ENCODE measurements at places on chromosomes 5 and 9.

DNA sequence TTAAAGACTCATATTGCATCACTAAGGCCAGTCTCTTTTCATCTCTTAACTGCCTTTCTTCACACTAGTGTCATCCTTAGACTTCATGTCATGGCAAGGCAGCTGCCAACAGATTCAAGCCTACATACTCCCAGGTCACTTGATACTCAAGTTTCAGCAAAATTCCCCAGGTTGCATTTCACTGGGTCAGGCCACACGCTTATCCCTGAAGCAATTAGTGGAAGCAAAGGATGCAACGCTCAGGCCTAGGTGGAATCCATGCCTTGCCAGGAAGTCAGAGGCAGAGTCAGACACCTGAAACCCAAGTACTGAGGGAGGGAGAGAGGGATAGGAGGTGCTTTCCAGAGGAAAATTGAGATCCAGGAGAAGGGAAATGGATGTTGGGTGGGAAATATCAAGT is 28.9 kb downstream of the YIPF5 start:
- no peak for DNase-seq
- H3K4me3 ChIP-seq = no peak overlapping the region
- H3K36me3 ChIP-seq = no peaks in the 10 kb centered on the region
- no peaks in the 10 kb centered on the region for H3K4me1 ChIP-seq
- no peak overlapping the region for H3K27ac ChIP-seq

DNA sequence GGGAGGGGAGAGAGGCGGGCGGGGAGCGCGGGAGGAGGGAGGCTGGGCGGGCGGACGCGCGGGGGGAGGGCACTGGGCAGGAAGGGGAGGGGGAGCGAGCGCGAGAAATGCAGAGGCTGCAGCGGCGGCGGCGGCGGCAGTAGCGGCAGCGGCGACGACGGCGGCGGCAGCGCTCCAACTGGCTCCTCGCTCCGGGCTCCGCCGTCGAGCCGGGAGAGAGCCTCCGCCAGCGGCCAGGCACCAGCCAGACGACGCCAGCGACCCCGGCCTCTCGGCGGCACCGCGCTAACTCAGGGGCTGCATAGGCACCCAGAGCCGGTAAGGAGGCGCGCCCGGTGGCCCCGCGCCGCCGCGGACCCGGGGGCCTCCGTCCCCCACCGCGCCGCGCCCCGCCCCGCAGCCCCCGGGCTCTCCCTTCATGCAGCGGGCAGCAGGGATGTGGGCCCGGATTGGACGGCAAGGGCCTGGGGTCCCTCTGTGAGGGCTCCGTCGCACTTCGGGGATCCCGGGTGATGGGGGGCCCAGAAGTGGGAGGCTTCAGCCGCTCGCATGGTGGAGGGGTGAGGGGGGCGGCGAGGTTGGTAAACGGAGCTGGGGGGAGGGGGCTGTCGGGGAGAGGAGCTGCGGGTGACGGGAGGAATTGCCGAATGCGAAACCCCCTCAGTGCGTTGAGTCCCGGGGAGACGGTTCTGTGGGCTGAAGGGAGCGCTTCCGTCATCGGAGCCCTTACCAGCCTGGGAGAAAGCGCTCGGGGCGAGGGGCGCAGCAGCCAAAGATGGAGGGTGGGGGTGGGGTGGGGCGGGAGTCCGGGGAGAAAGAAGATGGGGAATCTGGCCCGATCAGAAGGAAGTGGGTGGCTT is at the start of gene BASP1:
TSS of gene BASP1 (plus strand) at position 139 of the 860 bp plus-strand sequence. CDS start 57,586 bp downstream, outside the sequence.
- peak within 1 kb of the TSS; percentile 68 for H3K27ac ChIP-seq
- no peaks in the 10 kb centered on the region for H3K27me3 ChIP-seq
- DNase-seq = no peak
- H3K4me1 ChIP-seq = no peaks in the 10 kb centered on the region
- peak within 1 kb of the TSS; percentile 64 for H3K4me3 ChIP-seq

DNA sequence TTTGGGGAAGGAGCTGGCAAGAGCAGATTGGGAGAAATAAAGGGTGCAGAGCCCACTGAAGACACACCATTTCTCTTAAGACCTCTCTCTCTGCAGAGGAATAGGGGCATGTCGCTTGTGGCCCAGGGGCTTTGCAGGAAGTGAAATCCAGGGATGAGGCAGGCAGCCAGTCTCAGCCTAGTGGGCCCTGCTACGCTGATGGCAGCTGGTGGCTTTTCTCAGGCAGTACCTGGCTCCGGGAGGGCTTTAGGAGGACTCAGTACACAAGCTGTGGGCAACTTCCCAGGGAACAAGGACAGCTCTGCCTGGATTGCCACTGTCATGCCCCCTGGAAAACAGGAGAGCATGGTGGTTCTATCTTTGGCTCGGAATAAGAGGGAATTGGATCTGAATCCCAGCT is 76.2 kb upstream of the NEURL1B start:
- H3K27me3 ChIP-seq = no peaks in the 10 kb centered on the region
- H3K36me3 ChIP-seq = no peaks in the 10 kb centered on the region
- peak overlapping the region; percentile 12 for H3K27ac ChIP-seq
- DNase-seq = no peak
- no peak overlapping the region for H3K4me3 ChIP-seq

DNA sequence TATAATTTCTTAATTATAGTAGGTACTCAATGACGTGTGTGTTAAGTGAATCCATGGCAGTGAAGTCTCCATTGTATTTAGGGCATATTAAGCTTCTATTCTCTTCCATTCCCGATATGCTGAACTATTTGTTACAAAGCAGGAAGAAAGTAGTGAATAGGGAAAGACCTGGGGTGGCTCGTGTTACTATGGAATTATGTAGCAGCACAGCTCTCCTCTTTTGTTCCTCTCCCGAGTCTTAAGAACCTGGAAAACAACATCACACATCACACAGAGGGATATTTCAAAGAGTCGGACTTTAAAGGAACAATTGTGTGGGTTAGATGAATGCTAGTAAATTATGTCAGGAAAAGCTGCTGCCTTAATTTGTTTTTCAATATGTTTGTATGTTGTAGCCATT is 131.8 kb downstream of the PCSK5 start:
- H3K4me3 ChIP-seq = no peak overlapping the region
- DNase-seq = no peak
- H3K4me1 ChIP-seq = no peaks in the 10 kb centered on the region
- no peaks in the 10 kb centered on the region for H3K27me3 ChIP-seq
- H3K36me3 ChIP-seq = no peaks in the 10 kb centered on the region

DNA sequence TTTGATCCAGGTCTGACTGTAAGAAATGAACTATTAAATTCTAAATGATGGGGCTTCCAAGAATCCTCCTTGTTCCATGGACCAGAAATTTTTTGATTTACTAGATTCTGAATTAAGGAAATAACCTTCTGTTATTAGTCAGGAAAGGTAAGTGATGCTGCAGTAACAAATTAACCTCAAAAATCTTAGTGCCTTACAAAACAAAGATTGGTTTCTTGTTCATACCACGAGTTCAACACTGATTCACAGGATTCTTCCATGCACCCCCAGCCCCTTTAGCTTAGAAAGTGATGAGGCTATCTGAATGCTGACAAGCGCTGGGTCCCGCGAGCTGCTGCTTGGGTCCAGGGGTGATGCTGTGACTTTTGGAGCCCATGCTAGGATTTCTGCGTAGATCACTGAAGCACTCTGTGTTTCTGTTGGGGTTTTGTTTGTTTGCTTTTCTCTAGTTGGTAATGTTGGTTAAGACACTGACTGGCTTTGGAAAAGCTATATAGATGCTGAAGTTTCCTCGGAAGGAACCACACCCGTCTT is 52.3 kb downstream of the COL15A1 start:
- H3K27ac ChIP-seq = no peak overlapping the region
- H3K36me3 ChIP-seq = no peaks in the 10 kb centered on the region
- no peak overlapping the region for H3K4me3 ChIP-seq

- H3K27me3 ChIP-seq = no peaks in the 10 kb centered on the region
- H3K27ac ChIP-seq = no peak overlapping the region
- H3K4me3 ChIP-seq = no peak overlapping the region
- H3K4me1 ChIP-seq = no peaks in the 10 kb centered on the region
- DNase-seq = no peak
Measured at GRCh38 chr5:88524941-88525340, 256.3 kb upstream of the TMEM161B start.

DNA sequence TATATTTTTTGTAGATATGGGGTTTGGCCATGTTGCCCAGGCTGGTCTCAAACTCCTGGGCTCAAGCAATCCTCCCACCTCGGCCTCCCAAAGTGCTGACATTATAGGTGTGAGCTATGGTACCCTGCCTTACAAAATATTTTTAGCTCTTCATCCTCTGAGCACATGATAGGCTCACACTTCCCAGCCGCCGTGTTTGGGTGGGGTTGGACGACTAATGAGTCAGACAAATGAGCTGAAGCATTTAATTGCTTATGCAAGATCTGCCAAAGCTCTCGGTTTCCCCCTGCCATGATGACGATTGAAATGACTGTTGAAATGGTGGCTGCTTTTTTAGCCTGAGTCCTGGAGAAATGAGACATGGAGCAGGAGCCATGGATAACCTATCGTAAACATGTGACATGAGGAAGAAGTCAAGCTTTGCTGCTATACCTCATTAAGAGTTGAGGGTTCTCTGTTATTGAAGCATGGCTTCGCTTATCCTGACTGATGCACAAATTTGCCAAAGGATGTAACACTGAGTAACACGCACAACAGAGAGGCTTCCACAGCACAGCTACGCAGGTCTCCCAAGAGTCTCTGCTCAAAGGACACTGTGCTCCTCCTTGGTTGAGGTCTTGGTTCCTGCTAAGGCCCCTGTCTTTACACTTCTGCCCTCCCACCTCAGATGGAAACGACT is 48.2 kb upstream of the GFPT2 start:
- H3K4me1 ChIP-seq = no peaks in the 10 kb centered on the region
- DNase-seq = no peak
- no peak overlapping the region for H3K4me3 ChIP-seq
- H3K27ac ChIP-seq = no peak overlapping the region
- no peaks in the 10 kb centered on the region for H3K36me3 ChIP-seq

- DNase-seq = no peak
- no peaks in the 10 kb centered on the region for H3K27me3 ChIP-seq
Measured at GRCh38 chr5:54994628-54995027, 9.2 kb upstream of the ESM1 start.

DNA sequence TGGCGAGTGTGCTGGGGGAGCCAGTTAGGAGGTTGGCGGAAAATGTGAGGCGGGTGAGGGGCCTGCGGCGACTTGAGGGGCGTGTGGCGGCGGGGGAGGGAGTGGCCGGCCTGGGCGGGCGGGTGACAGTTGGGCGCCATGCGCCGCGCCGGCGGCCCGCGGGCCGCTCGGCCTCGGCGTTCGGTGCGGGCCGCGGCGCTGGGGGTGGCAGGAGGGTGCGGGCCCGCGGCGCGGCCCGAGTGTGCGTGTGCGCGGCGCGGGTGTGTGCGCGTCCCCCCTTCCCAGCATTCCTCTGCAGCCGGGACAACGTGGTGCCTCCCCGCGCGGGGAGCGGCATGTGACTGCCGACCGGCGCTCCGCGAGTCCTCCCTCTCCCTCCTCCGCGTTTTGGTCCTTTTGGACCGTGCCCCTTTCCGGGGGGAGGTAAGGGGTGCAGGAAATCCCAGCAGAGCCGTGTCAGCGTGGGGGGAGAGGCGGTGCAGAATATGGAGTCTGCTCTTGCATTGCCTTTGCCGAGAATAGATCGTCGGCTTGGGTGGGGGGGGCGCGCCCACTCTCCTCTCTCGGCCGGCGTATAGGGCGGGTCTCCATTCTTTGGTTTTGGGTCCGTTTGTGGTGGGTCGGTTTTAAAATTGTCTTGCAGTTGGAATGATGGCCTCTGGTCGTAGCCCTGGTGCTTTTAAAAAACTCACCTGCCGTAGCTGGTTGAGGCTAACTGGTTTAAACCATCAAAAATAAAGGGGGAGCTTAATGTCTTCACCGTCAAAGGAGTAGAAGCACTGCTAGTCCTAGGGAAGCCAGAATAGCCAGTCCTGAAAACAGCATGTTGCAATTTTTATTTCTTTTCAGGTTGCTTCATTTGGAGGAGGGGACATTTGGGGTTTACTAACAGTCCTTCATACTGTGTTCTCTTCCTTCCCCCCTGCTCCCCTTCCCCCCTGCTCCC is 2.0 kb downstream of the LARP1 start:
- H3K27ac ChIP-seq = peak overlapping the region; percentile 94
- peaks cover 24% of the 10 kb centered on the region for H3K4me1 ChIP-seq
- H3K27me3 ChIP-seq = no peaks in the 10 kb centered on the region
- DNase-seq = no peak

DNA sequence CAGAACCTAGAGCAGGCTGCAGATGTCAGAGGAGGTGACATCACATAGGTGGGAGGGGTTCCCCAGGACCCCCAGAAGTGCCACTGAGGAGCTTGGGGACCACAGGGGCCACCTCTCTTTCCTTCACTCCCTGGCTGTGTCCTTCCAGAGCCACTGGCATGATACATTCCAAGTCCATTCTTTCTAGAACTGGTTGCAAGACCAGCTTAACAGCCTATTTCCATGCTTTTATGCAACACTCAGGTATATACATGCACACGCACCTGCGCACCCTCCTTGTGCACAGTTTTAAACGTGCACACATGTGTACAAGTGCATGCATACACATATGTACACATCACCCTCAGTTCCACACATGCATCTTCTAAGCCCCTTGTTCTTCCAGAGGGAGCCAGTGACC is 39.7 kb downstream of the SLC6A7 start:
- no peaks in the 10 kb centered on the region for H3K4me1 ChIP-seq
- H3K27me3 ChIP-seq = no peaks in the 10 kb centered on the region
- no peak overlapping the region for H3K4me3 ChIP-seq
- no peaks in the 10 kb centered on the region for H3K36me3 ChIP-seq

- no peak for DNase-seq
- no peak overlapping the region for H3K4me3 ChIP-seq
- no peaks in the 10 kb centered on the region for H3K27me3 ChIP-seq
- H3K27ac ChIP-seq = no peak overlapping the region
Measured at GRCh38 chr5:151002250-151002649, 18.1 kb upstream of the GPX3 start.

- H3K27ac ChIP-seq = no peak overlapping the region
- H3K27me3 ChIP-seq = no peaks in the 10 kb centered on the region
- H3K4me1 ChIP-seq = no peaks in the 10 kb centered on the region
- DNase-seq = no peak
- H3K4me3 ChIP-seq = no peak overlapping the region
Measured at GRCh38 chr9:13603921-13604320, 324.4 kb upstream of the MPDZ start.

DNA sequence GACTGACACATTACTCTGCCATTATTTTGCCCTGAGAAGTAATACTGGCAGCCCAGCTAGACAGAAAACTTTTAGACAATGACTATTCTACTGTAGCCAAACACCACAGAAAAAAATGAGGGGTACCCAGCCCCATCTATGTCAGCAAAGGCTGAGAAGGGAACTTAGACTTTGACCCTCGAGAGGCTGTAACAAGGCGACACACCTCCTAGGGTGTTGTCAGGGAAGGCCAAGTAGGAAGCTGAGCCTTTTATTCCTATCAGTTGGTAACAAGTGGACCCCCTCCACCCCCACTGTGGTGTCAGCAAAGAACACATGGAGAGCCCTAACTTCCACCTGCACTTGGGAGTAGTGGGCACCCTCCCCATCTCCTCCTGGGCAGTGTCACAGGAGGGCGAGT is 55.6 kb downstream of the SPTLC1 start:
- no peak for DNase-seq
- H3K36me3 ChIP-seq = peaks cover 8% of the 10 kb centered on the region
- H3K4me3 ChIP-seq = no peak overlapping the region
- H3K27ac ChIP-seq = no peak overlapping the region
- H3K27me3 ChIP-seq = no peaks in the 10 kb centered on the region

GRCh38 chr9:1722404-1722803 is 292.7 kb upstream of the SMARCA2 start:
- no peaks in the 10 kb centered on the region for H3K27me3 ChIP-seq
- H3K4me1 ChIP-seq = no peaks in the 10 kb centered on the region
- no peak overlapping the region for H3K27ac ChIP-seq

- no peak overlapping the region for H3K4me3 ChIP-seq
- no peak for DNase-seq
- no peaks in the 10 kb centered on the region for H3K4me1 ChIP-seq
- no peak overlapping the region for H3K27ac ChIP-seq
- H3K27me3 ChIP-seq = no peaks in the 10 kb centered on the region
- H3K36me3 ChIP-seq = no peaks in the 10 kb centered on the region
Measured at GRCh38 chr9:107123389-107123788, 159.7 kb upstream of the RAD23B start.

All from breast epithelium (tissue), 4 donors.